ENCODE measurements at places on chromosomes 13 and 19. TPM values are rescaled to one million over a fixed set of nuclear protein-coding genes. Genes with fewer than 3 reads are reported as not detected.
A peak's percentile ranks its signal among the peaks of the same experiment; 100 is the strongest.

DNA sequence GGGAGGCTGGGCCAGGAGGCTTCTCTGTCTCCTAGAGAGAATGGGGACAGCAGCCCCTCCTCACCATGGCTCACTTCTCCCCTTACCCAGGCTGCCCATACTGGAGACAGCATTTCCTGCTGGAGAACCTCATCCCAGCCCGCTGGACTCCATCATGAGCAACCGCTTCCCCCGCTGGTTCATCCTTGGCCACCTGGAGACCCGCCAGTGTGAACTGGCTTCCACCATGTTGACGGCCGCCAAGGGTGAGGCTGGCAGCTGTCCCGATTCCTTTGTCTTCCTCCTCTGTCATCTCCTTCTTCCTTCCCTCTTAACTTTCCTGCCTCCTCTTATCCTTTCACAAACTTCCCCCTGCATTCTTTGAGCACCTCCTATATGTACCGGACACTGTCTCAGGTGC is 28.0 kb downstream of the ZSWIM4 start:
- no peaks in the 10 kb centered on the region for H3K4me1 ChIP-seq
- DNase-seq: no peak
- H3K36me3 ChIP-seq: peaks cover 9% of the 10 kb centered on the region

IZUMO2 gene
- not detected for polyA plus RNA-seq

DNA sequence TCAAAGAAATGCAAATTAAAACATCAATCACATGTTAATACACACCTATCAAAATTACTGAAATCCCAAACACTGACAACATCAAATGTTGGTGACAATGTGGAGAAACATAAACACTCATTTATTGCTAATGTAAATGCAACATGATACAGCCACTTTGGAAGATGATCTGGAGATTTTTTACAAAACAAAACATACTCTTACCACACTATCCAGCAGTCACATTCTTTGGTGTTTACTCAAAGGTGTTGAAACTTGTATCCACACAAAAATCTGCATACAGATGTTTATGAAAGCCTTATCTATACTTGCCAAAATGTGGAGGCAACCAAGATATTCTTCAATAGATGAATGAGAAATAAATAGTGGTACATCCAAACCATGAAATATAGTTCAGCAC is 1219.5 kb upstream of the PCDH20 start:
- no peak overlapping the region for H3K4me3 ChIP-seq
- no peaks in the 10 kb centered on the region for H3K36me3 ChIP-seq
- H3K27me3 ChIP-seq: no peaks in the 10 kb centered on the region
- no peak for DNase-seq
- H3K27ac ChIP-seq: no peak overlapping the region

DNA sequence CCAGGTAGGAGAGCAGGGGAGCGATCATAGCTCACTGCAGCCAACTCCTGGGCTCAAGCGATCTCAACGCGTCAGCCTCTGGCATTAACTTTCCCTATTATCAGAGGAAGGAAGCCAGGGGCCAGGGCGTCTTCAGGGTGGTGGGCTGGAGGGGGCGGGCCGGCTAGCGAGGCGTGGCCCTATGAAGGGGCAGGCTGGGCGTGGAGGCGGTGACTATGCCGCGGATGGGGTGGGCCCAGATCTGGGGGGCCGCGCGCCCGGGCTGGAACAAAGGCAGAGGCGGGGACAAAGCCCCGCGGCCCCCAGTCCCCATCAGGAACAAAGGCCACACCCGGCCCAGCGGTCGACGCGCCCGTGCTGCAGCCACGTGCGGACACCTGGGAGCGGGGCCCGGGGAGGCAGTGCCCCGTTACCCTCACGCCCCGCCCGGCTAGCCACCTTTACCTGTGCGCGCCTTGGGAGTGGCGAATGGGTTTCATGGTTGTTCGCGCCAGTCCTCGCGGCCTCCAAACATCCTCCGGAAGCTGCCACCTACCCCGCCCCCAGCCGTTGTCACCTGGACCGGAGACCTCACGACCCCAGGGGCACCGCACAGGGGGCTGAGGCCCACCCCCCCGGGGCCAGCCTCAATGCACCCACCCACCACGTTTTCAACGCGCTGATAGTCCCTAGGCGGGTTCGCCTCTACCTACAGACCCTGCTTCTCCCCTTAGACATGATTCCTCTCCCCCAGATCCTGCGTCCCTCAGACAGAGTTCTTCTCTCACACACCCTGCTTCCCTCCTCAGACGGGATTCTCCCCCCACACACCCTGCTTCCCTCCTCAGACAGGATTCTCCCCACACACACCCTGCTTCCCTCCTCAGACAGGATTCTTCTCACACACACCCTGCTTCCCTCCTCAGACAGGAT is 5.4 kb upstream of the TRIM28 start:
- H3K36me3 ChIP-seq: no peaks in the 10 kb centered on the region
- DNase-seq: no peak
- H3K27me3 ChIP-seq: no peaks in the 10 kb centered on the region
- H3K4me3 ChIP-seq: peak overlapping the region; percentile 83
- H3K4me1 ChIP-seq: peaks cover 12% of the 10 kb centered on the region
- H3K27ac ChIP-seq: no peak overlapping the region

ZNF888 gene
- 3.4 TPM for polyA plus RNA-seq
